Activated naive CD4-positive, alpha-beta T cell (primary cell): ENCODE measurements at places on chromosomes 6 and 20.

- no peak for DNase-seq
These were observed 2.4 kb downstream of the GMPR start for GRCh38 chr6:16240589-16241320.

DNA sequence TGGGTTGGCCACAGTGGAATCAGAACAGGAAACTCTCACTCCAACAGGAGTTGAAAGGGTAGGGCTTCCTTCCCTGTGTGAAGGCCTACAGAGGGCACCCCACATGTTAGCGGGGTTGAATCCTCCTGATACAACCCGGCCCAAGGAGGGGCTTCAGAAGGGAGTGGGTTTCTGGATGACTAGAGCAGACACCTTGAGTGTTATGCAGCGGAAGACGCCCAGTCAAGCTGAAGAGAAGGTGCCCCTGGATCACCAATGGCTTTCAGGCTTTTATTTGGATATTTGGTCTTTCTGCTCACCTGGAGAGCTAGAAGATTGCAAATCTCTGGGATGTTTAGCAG is 132.8 kb downstream of the PRND start:
- no peak for DNase-seq

DNA sequence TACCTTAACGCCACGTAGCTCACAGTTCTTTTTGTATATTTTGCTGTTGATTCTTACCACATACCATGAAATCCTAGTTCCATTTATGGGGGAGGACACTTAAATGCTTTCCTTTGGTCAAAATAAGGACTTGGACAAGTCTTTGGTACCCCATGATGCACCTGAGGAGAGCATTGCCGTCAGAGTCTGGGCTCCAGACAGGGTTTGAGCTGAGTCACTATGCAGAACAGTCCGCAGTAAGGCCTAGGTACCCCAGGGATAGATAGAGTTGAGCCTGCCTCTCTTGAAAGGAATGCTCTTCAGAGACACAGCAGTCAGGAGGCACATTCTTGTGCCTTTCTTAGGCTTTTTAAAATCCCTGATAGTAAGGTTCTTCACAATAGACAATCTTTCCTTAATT is 6.0 kb downstream of the PARD6B start:
- no peak for DNase-seq

GRCh38 chr20:44736170-44737021 is 9.3 kb upstream of the KCNK15 start:
- no peak for DNase-seq

DNA sequence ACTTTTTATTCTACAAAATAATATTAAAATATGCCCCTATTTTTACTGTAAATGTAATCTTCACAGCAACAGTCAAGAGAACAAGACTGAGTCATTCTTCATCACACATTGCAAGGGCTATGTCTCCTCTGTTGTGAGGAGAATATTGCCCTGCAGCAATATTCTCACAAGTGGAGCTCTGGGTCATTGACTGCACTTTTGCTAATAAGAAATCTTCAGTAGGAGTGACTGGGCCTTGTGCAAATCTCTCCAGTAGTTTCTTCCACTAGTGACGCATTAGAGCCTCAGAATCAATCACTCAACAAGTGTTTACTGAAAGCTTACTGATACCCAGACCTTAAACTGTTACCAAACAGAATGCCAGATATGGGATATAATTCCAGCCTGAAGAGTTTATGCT is 49.1 kb downstream of the LAMA2 start:
- DNase-seq = no peak

GRCh38 chr6:152636609-152637295 is 410 bp downstream of the SYNE1 start:
- no peak for DNase-seq

- DNase-seq = no peak
These were observed 1013.7 kb upstream of the MAP3K7 start for GRCh38 chr6:91600561-91600960.

DNA sequence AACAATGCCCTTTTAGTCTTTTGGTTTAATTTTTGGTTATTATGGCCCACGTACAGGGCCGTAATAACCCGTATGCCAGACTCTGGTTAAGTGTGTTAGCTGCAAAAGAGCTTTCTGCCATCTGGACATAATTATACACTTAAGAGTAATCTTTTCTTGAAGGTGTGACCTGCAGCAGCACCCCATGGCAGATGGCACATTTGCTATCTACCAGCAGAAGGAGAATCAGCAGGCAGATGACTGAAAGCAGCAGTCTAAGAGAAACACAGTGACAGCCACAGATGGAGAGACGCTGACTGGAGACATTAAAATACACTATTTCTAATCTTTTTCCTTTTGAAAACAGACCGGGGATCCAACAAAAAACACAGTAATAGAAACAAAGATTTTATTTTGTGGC is 18.7 kb downstream of the ASF1A start:
- DNase-seq = no peak

DNA sequence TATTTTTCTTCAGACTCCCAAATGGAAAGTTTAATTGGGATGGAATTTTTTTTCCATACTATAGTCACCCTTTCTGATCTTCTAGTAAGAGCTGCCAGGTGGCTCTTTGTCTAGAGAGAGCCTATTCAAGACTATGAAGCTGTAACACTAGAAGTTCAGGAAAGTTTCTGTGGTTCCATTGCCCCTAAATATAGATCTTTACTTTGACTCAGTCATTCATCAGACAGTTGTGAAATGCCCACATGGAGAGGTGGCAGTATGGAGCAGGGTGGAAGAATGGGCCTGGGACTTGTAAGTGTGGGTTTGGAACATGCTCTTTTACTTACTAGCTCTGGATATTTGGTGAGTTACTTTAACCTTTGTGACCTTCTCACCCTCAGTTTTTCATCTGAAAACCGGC is 87.8 kb downstream of the CTNNBL1 start:
- DNase-seq = no peak

DNA sequence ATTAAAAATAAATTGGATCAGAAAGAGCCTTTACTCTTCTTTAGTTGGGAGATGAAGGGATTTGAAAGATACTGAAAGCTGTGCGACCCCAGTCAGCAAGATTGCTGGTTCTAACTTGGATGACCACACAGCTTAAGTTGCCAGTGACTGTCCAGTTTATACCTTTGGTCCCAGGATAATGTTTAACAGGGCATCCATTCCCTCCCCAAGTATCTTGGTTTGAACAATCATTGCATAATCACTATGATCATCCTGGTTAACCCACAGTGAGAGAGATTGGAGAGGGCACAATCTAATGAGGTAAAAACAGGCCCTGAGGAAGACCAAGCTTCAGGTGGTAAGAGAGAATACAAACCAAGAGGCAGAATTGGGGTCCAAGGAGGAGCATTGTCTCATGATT is 798.3 kb downstream of the MAFB start:
- DNase-seq = no peak

DNA sequence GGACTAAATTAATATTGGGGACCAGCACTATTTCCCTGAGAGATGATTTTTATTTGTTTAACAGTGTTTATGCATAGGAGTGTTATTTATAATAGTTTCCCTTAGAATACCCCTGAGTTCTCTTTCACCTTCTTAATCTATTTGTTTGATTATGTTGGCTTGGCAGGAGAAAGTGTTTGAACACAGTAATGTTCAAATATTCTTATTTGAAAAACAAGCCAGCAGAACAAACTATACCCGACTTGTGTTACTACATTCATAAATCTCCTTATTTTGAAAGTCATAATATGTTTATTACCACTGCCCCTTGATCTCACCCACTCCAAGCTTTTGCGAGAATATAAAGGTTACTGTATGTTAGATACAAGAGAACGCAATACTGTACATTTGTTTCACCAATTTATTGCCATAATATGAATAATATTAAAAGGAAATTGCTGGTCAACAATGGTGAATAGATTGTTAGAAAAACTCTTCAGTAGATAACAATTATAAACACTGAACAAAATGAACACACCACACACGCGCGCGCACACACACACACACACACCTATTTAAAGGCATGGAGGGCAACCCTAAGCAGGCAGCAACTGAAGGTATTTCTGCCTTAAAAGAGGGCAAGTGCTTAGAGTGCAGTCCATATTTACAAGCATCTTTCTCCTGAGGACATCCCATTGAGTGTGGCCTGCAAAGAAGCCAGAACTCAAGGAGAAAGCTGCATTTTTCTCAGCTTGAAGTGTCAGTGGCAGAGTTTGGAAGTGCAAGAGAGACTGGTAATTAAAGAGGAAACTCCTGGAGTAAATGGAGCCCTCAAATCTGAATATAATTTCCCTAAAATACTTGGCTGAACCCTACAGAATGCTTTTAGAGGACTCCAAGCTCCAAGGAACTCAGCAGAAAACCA is 279.4 kb upstream of the MAN1A1 start:
- DNase-seq = no peak

DNA sequence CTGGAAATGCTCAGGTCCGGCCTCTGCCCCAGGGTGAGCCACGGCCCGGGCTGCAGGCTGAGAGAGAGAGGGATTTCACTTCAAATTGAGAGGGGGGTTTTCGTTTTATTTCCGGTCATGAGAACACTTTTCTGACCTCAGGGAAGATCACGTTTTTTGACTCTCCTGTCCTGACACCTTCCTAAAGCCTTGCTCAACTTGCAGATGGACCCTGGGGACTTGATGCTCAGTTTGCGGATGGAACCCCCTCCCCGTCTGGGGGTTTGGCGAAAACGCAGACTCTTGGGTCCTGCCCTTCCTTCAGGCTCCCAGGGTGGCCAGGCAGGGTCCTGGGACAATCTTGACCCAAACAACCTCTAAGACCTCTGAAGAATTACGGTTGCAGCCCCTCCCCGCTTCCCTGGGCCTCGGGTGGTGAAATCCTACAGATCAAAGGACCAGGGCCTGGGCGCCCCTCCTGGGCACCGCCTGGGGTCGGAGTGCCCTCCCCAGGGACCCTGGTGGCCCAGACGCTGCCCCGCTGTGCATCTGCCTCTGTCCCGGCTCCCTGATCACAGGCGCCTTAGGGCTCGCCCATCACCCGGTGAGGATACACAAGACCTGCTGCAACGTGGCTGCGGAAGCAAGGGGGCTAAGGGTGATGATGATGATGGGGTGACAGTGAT is 148.2 kb downstream of the ERMARD start:
- DNase-seq = no peak
